Mesenteric fat pad (tissue), 1 donor: ENCODE measurements at places on chromosomes 7 and 10.

- no peak for DNase-seq
Observed at GRCh38 chr7:107865956-107866775, 24.8 kb upstream of the DLD start.

GRCh38 chr10:114374053-114374791 lies 30.1 kb downstream of the AFAP1L2 start:
- no peak for DNase-seq

GRCh38 chr7:17497549-17498167 lies 199.2 kb downstream of the AHR start:
- no peak for DNase-seq

DNA sequence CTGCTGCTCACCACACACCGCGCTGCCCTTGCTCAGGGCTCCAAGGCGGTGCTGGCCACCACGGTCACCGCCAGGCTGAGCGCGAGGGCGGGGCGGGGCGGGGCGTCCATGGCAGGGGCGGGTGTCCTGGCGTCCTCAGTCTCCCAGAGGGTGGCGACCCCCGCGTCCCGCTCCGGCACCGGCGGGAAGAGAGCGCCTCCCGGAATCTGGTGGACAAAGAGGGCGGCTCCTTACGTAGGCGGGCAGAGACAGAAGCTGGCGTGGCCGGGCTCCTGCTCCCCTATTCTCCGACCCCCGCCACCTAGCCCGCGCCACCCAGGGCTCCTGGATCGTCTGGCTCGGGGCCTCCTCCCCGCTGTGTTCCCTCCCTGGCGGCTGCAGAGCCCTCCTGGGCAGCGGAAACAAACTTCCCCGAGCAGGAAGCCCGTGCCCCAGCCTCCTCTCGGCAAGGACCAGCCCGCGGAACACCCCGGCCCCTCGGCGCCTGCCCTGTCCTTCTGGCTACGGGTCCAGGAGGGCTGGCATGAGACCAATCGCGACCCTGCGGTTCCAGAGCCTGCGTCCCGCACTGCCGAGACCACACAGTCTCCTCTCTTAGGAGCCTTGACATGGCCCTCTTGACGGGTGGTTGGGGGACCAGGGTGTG lies 133.8 kb upstream of the ZNF92 start:
- peak; percentile 83 for DNase-seq

GRCh38 chr10:62258926-62259325 lies 9.7 kb downstream of the RTKN2 start:
- DNase-seq = no peak

GRCh38 chr10:62264702-62265436 lies 3.8 kb downstream of the RTKN2 start:
- DNase-seq = no peak

DNA sequence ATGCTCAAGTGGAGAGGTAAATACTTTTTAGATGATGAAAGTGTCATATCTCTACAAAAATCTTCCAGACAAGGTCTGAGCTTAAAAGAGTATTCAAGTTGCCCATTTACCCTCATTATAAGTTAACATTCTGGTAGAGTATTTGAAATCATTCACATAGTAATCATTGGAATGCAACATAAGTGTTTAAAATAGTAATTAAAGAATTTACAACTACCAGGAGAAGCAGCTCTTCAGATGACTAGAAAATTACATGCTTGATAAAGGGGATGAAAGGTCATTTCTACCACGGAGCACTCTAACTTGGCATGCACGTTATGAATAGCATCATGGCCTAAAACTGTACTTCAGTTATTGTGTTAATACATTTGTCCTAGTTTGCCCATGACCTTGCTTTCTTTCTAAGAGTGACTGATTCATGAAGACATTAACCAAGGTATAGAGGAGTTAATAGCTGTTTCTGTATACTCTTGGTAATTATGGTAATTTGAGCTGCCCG lies 120.0 kb downstream of the SEMA3E start:
- no peak for DNase-seq

DNA sequence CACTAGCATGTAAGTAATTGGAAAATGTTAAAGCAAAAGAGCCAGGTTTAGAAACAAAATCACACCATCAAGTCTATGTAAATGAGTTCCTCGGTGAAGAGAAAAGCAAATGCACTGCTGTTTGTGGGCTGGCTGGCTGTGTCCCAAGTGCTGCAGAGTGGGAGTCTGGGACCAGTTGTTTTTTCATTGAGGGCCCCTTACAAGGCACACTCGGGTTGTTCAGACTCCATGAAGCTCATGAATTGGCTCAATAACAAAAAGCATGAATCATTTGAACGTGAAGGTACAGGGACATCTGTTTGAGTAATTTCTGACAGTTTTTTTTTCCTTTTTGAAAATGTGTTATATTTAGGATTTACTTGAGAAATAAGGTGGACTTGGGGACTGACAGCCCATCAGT lies 28.0 kb downstream of the GRK5 start:
- no peak for DNase-seq

DNA sequence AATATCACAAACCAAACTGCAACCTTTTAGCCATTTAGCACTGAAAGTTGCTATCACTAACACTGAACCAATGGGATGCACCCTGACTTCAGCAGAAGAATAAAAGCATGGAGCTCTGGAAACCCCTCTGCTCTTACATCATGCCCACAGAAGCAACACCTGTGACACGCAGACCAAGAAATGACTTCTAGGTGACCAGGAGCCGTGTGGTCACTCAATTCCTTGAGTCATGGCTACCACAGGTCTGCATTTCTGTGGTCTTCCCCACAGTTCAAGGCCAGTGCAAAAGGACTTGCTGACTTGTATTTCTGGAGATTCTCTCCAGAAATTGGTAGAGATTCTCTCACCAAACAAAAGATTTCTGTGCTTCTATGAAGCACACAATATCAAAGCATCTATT lies 38.3 kb downstream of the NRCAM start:
- DNase-seq = no peak

DNA sequence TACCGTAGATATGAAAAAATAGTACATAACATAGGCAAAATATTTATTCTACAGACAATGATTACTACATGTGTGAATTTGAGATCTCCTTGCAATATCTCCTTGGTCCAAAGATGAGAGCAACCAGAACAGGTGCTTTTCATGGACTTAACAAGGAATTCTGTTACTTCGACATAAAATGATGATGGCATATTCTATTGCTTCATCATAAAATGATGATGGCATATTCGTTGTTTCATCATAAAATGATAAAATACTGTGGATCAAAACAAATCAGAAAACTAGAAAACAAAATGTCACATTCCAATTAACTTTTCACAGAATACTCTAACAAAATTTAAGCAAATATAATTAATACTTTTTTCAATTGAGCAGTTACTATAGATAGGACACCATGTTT lies 4.8 kb downstream of the OSBPL3 start:
- no peak for DNase-seq

DNA sequence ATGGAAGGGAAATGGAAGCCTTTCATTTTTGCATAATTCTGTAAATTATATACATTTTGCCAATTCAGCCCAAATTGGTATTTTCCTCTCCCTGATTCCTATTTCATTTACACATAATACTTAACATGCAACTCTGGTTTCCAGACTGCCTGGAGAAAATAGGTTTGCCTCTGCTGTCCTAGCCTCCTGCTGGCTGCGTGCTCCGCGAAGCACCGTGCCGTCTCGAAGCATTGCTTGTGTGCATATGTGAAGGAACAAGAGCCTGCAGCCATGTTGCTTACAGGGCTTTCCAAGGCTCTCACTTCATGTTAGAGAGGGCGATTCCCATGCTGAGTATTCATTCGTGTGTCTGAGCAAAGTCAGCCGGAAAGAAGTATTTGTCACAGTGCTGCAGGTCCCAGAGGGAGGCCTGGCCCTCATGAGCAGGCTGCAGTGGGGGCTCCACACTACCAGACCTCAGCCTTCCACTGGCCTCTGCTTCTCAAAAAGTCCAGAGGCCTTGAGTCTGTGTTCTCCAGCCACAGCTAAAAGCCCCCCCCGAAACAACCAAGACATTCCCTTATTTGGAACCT lies 66.5 kb downstream of the CLRN3 start:
- DNase-seq = no peak

GRCh38 chr7:138785587-138786437 lies 12.0 kb upstream of the TMEM213 start:
- no peak for DNase-seq

- no peak for DNase-seq
Observed at GRCh38 chr7:94700926-94701554, 45.1 kb upstream of the SGCE start.

GRCh38 chr7:85178531-85179298 lies 8.1 kb downstream of the SEMA3D start:
- no peak for DNase-seq

- DNase-seq = no peak
Observed at GRCh38 chr7:106823631-106824030, 41.5 kb upstream of the PIK3CG start.

GRCh38 chr7:139033346-139034114 lies 2.3 kb downstream of the ZC3HAV1L start:
- DNase-seq = no peak

- DNase-seq = no peak
Observed at GRCh38 chr7:55651057-55651456, 78.8 kb upstream of the VOPP1 start.

DNA sequence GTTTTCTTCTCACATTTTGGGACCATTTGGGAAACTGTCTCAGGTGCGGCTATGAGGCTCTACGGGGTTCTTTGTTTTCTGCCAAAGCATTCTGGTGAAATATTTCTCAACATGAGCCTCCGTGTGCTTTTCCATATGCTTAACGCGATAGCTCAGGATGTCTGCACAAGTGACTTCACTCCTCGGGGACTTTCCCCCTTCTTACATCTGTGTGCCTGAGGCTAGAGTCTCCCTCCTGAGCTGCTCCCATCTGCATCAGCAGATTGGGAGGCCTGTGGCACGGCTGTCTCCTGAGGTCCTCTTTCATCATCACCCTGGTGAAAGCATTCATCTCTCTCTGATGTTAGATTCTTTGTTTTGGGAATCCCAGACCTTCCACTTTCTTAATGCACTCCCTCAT lies 1190.9 kb downstream of the TYW1 start:
- no peak for DNase-seq

DNA sequence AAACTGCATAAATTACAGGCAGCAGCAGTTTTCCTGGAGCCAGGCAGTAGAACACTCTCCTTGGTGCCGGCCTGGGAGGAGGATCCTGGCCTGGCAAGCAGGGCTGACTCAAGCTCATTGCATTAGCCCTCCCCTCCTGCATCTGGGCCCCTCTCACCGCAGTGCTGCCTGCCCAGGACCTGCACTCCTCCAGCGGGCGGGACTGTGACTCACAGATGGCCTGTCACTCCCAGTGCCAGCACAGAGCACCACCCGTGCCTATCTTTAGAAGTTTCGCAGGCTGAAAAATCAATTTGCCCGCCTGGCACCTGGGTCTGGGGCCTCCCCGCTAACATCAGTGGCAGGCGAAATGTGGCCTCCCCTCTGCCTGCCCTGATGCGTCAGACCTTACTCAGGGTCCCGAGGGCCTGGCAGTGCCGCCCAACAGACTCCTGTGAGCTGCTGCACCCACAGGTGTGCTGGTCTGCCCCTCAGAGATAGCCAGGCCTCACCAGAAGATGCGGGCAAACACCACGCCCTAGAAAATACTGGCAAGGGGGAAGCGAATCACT lies 123.8 kb downstream of the KCNMA1 start:
- DNase-seq = no peak

DNA sequence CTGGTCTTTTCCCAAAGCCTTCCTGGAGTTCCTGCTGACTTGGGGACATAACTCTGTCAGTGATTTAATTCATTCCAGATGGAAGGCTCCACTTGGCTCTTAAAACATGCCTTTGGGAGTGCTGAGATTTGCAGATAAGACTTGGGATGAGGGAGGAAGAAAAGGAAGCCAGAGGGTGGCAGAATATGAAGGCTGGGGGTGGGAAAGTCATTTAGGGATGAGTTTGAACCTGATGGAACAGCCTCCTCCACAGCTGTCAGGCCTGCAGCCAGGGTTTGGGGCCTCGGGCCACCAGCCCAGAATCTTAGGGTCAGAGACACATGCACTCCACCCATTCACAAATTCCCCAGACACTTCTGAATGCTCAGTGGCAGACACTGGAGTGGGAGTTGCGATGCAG lies 28.4 kb upstream of the EIF5AL1 start:
- DNase-seq = peak; percentile 83

- no peak for DNase-seq
Observed at GRCh38 chr7:120033114-120033513, 239.9 kb upstream of the KCND2 start.

- no peak for DNase-seq
Observed at GRCh38 chr7:143373255-143373794, 7.8 kb upstream of the ZYX start.

DNA sequence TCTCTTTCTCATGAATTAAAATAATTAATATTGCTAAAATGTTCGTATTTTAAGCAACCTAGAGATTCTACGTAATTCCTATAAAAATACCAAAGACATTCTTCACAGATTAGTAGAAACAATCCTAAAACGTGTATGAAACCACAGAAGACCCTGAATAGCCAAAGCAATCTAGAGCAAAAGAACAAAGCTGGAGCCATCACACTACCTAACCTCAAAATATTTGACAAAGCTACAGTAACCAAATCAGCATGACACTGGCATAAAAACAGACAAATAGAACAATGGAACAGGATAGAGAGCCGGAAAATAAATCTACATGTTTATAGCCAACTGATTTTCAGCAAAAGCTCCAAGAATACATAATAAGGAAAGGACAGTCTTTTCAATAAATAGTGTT lies 105.5 kb upstream of the PTN start:
- no peak for DNase-seq

DNA sequence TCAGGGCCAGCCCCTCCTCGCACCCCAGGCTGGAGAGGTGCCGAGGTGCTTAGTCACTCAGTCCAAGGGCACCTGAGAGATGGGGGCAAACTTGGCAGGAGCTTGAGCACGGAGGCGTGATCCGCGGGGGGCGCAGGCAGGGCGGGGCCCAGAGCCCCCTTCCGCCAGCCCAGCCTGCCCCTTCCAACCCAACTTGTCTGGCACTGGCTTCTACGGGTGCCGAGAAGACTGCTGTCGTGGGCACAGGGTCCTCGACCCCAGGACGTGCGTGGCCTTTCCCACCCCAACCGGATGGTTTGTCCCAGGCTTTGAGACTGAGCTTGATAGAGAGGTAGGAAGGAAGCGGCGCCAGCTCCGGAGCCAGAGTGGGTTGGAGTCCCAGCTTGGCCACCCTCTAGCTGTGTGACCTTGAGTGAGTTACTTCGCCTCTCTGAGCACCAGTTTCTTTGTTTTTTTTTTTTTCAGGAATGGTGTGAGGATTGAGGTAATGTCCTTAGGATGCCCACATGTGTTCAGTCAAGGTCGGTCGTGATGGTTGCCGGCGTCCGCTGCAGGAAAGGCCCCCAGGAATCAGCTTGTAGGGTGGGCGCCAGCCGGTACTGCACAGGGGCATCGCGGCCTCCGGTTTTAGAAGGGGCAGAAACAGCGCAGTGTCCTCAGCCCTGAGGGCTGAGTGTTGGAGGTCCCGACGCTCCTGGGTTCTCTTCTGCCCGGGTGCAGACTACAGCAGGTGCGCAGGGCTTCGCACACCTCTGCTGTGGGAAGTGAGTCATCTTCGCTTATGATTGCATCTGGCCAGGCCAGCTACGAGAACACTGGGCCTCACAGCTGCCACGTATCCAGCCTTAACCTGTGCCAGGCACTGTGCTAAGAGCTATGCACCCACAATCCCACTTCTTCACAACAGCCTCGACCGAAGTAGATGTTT lies 28.6 kb upstream of the VAX1 start:
- no peak for DNase-seq

- DNase-seq = no peak
Observed at GRCh38 chr10:130923596-130923995, 387.9 kb downstream of the TCERG1L start.

GRCh38 chr10:73906524-73907447 lies 4.1 kb upstream of the PLAU start:
- DNase-seq = no peak
